ENCODE measurements at places on chromosomes 6 and 20. TPM values are rescaled to one million over a fixed set of nuclear protein-coding genes. Genes with fewer than 3 reads are reported as not detected.

Gene AVP
- not detected for total RNA-seq

Gene SNTA1
- total RNA-seq: 8.8 TPM

Gene TMEM244
- total RNA-seq: not detected

Gene TP53TG5
- total RNA-seq: not detected

Gene RIMS1
- total RNA-seq: 7.5 TPM

Gene SYCP2
- total RNA-seq: 3.1 TPM

DNA sequence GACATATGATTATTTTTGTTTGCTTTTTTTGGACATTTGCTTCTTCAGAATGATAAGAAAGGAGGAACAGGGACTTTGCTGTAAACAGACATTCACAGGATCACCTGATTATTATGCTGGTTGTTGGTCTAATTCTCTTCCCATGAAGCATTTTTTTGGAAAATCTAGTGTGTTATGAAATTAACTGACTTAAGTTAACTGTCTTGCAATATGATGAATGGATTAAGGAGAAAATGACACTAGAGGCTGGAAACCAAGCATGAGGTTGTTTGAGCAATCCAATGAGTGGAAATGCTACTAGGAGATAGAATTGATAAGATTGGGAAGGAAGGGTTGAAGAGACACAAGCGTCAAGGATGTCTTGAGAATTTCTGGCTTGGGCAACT lies 13.2 kb upstream of the EDN1 start:
- no peak for DNase-seq

GRCh38 chr6:75579951-75580350 lies 21.7 kb upstream of the SENP6 start:
- DNase-seq: no peak

- no peak for DNase-seq
These were observed 435.4 kb upstream of the SOX4 start for GRCh38 chr6:21158149-21158548.

DNA sequence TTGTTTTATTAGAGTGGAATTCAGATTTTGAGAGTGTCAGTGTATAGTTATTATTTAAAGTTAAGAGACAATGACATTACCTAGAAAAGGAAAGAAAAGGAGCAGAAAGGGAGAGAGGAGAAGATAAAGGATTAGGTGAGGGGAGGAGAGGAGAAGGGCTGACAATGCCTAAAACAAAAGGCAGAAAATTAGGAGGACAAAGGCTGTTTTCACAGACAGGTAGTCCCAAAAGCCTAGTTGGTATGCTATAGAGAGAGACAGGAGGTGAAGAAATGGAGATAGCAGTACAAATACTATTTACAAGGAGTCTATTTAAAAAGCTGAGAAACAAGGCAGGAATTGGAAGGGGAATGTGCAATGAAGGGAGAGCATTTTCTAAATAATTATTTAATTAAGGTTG lies 409.4 kb upstream of the ADGRB3 start:
- no peak for DNase-seq

DNA sequence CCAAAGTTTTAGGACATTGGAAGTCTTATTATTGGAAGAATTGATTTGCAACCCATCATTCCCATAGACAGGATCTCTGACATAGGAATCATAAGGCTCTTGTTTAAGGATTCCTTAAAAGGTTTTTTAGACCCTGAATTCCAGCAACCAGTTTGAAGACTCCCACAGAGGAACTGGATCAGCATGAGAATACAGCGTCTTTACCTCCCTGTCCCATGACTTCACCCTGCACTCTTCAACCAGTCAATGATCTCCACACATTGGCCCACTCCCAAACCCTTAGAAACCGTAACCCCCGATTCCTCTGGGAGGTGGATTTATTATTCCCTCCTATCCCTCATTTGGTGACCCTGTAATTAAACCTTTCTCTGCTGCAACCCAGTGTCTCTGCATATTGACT lies 150.7 kb upstream of the PLCB4 start:
- DNase-seq: no peak

DNA sequence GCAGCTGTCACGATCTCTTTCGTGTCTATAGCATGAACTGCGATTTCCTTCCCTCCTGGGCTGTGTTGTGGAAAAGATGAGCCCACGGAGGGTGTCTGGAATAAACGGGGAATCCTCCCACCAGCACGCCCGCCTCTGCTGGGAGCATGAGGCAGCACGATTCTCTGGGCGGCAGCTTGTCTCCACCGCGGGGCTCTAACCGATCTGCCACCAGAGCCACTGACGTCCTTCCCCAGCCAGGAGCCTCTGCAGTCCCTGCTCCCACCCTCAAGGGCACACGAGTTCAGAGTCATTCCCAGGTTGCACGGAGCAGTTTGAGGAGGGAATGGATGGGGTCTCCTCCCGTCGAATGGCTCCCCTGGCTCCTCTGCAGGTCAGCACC lies 197.6 kb downstream of the DLL1 start:
- DNase-seq: no peak

DNA sequence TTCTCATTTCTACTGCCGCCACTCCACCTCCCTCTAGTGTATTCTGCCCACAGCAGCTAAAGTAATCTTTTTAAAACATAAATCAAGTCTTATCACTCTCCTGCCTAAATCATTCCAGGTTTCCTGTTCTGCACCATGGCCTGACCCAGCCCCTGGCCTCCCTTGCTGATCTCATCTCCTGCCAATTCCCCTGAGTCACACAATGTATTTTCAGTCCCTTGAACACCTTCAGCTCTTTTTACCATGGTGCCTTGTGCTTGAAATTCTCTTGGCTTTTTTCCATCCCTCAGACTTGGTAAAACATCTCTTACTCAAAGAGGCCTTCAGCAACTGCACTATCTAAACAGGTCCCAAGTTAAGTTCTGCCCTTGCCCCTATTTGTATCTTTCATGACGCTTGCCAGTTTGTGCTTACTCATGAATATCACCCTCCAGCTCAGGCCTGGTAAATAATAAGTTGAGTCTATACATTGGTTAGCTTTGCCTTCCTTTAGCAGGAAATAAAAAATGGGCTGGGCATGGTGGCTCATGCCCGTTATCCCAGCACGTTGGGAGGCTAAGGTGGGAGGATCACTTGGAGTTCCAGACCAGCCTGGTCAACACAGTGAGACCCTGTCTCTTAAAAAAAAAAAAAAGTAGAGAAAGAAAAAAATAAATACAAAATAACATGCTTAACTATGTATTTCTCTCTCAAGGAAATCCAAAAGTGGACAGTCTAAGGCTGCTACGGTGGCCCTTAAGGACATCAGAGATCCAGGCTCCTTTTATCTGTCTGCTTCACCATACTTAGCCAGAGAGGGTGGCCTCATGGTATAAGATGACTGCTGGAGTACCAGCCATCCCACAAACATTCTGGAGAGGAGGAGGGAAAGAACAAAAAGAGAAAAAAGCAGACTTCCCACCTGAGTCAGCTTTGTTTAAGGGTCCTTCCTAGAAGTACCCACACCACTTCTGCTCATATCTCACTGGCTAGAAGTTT lies 62.2 kb downstream of the ARFGEF2 start:
- DNase-seq: peak; percentile 98

DNA sequence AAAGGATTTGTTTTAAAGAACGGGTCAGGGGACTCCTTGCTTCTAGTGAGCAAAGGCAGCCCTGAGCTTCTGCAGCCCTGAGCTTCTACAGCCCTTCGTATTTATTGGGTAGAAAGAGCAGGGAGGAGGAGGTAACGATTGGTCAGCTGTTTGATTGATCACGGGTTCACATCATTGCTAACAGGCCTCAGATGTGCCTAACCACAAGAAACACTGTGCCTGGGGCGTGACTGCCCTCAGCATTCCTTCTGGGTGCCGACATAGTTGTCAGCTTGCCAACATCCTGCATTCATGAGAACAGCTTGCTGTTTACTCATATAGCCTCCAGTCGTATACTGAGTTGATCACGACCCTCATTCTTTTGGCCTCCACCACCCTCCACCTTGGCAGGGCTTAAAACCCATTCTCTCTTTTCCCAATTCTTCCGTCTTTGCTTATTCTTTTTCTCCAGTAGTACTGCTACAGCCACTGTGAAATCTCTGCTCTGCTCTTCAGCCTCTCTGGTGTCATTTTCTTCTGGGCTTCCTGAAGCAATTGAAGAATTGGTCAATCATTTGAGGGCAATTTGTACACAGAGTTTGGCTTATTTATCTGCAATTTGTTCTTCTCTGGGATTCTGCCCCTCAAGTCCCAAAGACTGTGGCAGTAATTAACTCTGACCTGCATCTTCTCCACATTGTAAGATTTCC lies 25.4 kb upstream of the NOP56 start:
- DNase-seq: peak; percentile 77

Measured in dermis blood vessel endothelial cell (primary cell).